ENCODE measurements at places on chromosomes 5 and 9. TPM values are rescaled to one million over a fixed set of nuclear protein-coding genes. Genes with fewer than 3 reads are reported as not detected.

GRCh38 chr5:94807985-94808384, 189.5 kb downstream of the SLF1 start:
- no peak for DNase-seq

- no peak for DNase-seq
These were observed 4.4 kb upstream of the C9orf153 start for GRCh38 chr9:86263876-86264275.

- no peak for DNase-seq
These were observed 1.2 kb upstream of the AGPAT2 start for GRCh38 chr9:136688274-136689107.

- DNase-seq: no peak
These were observed 300.3 kb downstream of the ZNF608 start for GRCh38 chr5:124446120-124446519.

DNAJA1 gene
- total RNA-seq: 132 TPM

- DNase-seq: no peak
These were observed 85.1 kb upstream of the RAI14 start for GRCh38 chr5:34570721-34571676.

DNA sequence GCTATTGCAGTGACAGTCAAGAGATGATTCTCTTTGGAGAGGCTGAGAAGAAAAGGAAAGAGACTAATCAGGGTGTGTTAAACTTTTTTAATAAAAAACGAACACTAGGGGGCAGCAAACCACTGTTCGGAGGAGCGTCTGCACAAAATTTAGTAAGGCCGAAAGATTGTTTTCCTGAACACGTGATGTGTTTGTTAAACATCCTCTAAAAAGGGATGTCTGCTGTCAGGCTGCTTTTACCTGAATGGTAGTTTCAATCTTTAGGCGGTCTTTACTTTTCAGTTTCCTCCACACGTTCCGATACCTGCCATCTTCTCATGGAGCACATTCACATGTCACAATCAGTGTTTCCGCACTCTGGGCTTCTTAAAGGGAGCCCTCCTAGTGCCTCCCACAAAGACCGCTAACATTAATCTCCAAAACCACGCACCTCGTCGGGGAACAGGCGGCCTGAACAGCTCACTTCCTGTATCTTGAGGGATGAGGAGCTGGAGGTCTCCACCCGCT, 125.2 kb downstream of the GPBP1 start:
- no peak for DNase-seq

PAEP gene
- total RNA-seq: not detected
